NCI-H2171 treated with DMSO at 0.1 percent for 48 hours (cell line): ENCODE measurements at places on chromosomes 5 and 9.

DNA sequence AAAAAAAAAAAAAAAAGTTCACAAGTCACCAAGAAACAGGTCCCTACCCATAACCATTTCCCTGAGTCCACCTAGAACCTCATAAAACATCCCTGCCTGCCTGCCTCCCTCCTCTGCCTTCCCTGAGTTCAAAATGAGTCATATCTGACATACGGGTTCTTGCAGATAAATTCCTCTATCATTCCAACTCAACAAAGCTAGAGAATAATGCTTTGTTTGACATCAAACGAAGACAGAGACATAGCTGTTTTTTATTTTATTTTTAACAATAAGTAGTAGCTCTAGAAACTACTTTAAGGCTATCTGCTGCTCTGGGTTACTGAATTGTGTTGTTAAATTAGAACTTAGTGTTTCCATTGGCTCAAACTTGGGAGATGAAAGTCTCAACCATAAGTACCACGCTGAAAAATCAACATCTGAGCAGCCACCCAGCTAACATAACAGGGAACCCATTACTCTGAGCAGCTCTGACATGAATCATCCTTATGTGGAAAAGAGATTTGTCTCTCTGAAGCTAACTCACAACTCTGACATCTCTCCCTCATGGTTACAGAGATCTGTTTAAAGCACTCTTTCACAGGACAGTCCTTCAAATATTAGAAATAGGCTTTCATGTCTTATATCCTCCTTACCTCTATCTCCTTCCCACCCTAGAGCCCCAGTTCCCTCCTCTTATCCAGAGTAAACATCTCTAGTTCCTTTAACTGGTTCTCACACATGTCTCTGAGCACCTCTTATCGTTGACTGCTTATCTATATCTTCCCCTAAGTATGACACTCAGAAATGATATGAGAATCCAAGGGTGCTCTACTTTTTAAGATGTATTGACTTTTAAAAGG lies 12.1 kb downstream of the TMEM245 start:
- no peak for DNase-seq

DNA sequence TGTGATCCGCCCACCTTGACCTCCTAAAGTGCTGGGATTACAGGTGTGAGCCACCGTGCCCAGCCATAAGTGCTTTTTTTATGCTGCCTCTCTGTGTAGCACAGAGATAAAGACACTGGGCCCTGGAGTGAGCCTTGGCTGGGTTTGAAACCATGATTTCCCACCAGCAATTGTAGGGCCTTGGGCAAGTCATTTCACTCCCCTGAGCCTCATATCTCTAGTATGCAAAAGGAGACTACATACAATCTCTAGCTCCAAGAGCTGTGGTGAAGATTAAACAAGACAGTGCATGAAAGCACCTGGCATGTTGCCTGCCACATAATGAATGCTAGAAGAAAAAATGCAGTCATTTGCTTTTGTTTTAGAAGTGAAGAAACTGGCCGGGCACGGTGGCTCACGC lies 3.9 kb downstream of the FABP6 start:
- no peak for DNase-seq

DNA sequence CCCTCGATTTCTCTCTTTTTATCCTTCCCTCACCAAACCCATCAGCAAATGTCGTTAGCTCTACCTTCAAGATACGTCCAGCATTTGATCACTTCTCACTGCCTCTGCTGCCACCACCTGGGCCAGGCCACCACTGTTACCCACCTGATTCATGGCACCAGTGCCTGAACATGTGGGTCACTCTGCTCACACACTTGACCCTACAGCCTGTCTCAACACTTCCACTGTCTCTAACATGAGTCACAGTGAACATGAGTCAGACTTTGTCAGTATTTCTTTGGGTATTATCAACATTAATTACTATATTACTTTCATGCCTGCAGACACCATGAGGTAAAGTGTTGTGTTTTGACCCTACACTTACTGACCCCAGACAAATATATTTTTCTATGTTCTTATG lies 19.6 kb downstream of the SLC24A2 start:
- no peak for DNase-seq

DNA sequence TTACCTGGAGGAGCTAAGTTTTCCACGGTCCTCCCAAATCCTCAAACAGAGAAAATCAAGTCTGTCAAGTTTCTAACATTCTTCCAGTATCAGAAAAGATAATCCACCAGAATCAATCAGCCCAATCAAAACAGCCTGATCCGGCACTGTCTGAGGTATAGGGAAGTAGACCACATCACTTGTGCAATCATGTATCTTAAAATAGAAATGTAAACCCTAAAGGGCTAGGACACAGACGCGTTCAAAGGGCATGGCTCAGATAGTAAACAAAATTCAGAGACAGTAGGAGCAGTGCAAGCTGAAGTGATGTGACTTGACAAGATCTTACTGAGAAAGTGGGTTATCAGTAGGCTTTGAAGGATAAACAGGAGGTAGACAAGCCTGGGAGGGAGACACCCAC lies 252.4 kb upstream of the DAPK1 start:
- DNase-seq, result no peak

DNA sequence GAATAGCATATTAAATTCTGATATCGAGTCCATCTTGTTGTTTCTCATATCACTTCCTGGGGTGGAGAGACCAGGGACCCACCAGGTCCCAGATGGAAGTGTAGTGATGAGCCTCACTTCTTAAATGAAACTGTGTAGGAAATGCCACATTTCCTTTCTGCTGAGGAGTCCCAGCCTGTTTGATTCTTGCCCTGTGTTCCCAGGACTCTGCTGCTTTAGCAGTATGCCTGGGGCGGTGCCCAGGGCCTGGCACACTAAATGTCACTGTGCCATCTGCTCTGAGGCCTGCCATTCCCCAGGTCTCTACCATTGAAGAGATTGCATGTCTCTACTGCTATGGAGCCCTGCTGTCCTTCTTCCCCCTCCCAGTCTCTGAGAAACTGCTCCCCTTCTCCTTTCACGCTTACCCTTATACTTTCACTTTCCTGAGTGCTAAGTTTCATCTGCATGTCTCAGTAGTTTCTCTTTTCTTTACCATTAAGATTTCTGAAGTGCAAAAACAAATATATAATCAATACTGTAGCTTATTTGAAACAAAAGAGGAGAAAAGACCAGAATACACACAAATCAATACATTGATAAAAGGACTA lies 260.4 kb downstream of the GABRB2 start:
- DNase-seq, result no peak

DNA sequence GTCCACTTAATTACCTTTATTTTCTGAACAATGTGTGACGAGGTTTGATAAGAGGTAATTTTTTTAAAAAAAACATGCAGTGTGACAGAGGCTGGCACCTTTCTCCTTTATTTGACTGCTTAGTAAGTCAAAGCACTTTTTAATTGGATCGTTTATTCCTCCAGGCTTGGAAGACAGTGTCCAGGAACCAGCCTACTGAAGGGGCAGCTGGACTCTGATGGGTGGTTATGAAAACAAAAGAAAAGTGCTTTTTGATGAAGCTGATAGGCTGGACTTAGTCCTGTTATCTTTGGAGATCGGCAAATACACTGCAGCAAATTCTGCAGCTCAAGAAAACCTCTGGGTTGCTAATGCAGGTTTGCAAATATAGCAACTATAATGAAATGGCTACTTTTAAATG lies 141.7 kb downstream of the DCP2 start:
- DNase-seq, result no peak

DNA sequence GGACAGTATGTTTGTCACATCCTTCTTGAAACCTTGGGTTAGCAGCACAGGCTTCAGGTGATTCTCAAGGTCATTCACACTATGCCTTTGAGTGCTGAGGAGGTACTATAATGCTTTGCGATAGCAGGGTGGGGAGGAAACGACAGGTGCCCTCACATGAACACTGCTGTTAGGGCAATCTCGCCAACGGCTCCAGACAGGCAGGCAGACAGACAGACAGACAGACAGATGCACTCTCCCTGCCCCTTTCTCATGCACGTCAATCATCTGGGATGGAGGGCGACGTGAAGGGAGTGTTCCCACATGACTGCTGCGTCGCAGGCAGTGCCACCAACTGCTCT lies 82.9 kb downstream of the RAPGEF1 start:
- DNase-seq, result no peak

- no peak for DNase-seq
These were observed 53.5 kb upstream of the MAST4 start for GRCh38 chr5:66542711-66543110.

DNA sequence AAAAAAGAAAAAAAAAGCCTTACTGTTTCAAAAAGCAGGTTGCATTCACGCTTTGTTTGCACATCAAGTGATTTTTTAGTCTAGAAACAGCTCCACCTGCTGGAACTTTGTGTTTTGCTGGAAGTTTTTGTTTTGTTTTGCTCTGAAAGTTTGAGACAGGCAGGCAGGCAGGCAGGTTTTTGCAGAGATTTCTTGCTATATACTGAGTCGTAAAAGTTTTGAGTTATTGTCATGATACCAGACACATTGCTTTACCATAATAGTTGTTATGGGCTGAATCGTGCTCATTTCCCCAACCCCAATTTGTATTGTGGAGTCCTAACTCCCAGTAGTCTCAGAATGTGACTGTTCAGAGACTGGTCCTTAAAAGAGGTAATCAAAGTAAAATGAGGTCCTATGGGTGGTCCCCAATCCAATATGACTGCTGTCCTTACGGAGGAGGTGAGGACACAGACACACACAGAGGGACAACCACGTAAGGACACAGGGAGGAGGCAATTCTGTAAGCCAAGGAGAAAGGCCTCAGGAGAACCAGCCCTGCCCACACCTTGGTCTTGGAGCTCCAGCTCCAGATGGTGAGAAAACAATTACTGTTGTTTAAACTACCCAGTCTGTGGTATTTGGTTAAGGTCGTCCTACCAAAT lies 20.9 kb downstream of the OR2Y1 start:
- DNase-seq, result peak; percentile 9

DNA sequence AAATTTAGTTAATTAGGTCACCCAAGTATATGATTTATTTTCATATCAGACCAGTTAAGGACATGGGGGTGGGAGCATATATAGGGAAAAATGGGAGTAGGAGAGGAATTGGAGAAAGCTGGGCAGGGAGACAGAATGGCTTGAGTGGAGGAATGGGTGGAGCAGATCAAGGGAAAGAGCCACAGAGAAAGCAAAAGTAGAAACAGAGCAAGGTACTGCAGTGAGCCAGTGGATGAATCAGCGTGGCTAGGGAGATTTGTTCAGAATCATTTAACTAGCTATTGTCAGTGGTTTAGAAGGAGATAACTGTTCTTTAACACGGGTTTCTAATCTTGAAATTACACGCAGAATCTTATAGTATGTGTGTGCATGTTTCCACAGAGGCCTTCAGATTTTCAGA lies 37.4 kb downstream of the SNX24 start:
- DNase-seq, result no peak

GRCh38 chr9:88954066-88954465 lies 37.2 kb upstream of the S1PR3 start:
- no peak for DNase-seq

- no peak for DNase-seq
These were observed 16.5 kb downstream of the NR2F1 start for GRCh38 chr5:93599399-93600120.

DNA sequence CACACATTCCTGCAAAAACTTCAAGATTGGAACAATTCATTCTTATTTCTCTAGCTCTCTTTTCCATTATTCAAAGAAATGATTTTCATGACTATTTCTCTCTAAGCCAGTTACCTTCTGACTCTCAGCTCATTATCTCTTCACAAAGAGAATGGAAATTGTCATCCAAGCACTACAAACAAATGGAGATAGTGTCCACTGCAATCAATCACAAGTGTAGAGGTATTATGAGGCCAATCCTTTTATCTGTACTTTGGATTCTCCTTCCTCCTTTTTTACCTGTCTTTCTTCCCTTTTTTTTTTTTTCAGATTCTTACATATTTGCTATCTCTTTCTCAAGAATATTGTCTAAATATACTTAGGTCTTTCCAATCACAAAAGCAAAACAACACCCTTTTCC lies 497.7 kb upstream of the MEF2C start:
- no peak for DNase-seq

GRCh38 chr5:135124128-135124527 lies 90.1 kb upstream of the PITX1 start:
- no peak for DNase-seq

DNA sequence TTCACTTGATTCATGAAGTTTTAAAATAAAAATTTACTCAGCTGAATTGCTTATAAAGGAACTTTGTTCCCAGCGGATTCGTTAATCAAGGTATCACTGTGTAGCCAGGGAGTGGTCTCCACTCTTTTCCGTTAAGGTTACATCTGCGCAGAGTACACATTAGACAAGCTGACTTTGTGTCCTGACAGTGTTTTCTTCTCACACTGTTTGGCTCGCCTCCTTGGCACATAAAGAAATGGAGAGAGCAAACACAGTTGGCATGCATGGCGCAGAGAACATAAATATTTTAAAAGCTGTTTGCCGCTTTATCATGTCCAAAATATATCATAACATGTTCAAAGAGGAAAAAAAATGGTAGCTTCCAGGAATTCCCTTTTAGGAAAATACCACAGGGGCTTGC lies 153.2 kb downstream of the EDIL3 start:
- DNase-seq, result no peak

GRCh38 chr9:89047667-89048066 lies 56.4 kb downstream of the S1PR3 start:
- DNase-seq, result no peak

GRCh38 chr5:76443066-76443800 lies 40.1 kb downstream of the IQGAP2 start:
- DNase-seq, result no peak

DNA sequence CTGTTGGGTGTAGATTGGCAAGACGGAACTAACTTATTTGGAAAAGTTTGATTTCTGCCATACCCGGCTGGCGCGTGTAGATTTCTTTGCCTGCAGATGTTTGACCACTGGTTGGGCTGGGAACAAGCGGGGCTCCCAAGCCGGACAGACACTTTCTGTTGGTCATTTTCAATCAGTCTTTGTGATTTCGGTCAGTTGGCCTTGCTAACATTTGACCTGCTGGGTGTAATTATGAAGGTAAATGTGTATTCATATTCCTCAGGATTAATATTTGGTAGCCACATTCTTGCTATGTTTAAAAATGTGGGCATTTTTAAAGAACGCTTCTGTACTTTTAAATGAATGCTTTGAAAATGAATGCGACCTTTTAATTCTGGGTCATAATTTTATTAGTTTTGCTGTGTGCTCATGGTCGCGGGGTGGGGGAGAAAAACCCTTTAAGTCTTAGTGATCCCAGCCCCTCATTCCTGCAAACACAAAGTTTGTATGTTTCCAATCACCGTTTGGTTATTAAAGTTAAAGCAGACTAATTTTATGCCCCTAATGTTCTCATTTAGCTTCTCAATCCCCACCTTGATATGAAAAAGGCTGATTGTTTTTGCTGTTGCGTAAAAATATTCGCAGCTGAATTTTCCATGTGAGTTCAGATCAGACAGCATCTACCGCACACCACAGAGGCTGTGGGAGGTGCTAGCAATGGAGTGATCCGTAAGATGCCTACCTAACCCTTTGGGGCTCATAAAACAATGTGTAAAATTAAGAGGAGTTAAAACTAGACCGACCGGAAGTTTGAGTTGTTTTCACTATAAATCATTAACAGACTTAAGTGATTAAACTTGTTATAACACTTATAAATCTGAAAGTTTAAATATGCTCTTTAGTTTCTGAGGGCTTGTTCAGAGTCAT lies 1.5 kb downstream of the RASGRF2 start:
- no peak for DNase-seq
